Cardiac ventricle fibroblast (primary cell): ENCODE measurements at places on chromosomes 3 and 15. TPM values are rescaled to one million over a fixed set of nuclear protein-coding genes. Genes with fewer than 3 reads are reported as not detected.

Gene ZNF80
- not detected in 2 replicates for total RNA-seq

Gene CPNE9
- total RNA-seq, result not detected in 2 replicates

Gene ADGRG7
- not detected in 2 replicates for total RNA-seq

Gene SAMMSON
- not detected in 2 replicates for total RNA-seq

Gene TM4SF18
- total RNA-seq, result 1.1 and 1.2 TPM in 2 replicates

Gene CCDC191
- total RNA-seq, result 1.4 and 1.5 TPM in 2 replicates

Gene KNL1
- total RNA-seq, result 1.1 and 1.2 TPM in 2 replicates

Gene ITGA11
- total RNA-seq, result 20.8 and 23.0 TPM in 2 replicates

Gene CAV3
- not detected in 2 replicates for total RNA-seq

Gene ZNF860
- total RNA-seq, result 0.05 and 0.31 TPM in 2 replicates

Gene GPR149
- total RNA-seq, result not detected in 2 replicates

Gene LRRC34
- 3.6 and 4.6 TPM in 2 replicates for total RNA-seq

Gene TRIM42
- total RNA-seq, result not detected in 2 replicates

Gene BDH1
- 0.94 and 3.7 TPM in 2 replicates for total RNA-seq

Gene BMF
- total RNA-seq, result 2.1 and 2.3 TPM in 2 replicates

Gene FAM107A
- total RNA-seq, result 1.2 TPM in 2 replicates

Gene ROPN1B
- total RNA-seq, result not detected in 2 replicates

Gene TMEM212
- total RNA-seq, result not detected in 2 replicates

Gene CLCN2
- total RNA-seq, result 2.5 and 3.0 TPM in 2 replicates

Gene CHRNA7
- total RNA-seq, result 2.8 TPM in 1 of 2 replicates, not detected in the other

Gene MAP6D1
- total RNA-seq, result 2.6 and 2.7 TPM in 2 replicates

Gene HRH1
- 13.5 and 13.8 TPM in 2 replicates for total RNA-seq

Gene CCR8
- not detected in 2 replicates for total RNA-seq

Gene C3orf49
- total RNA-seq, result not detected in 2 replicates

Gene CADM2
- not detected in 2 replicates for total RNA-seq

Gene ACTRT3
- total RNA-seq, result 4.5 and 6.4 TPM in 2 replicates

Gene IQCF5
- total RNA-seq, result not detected in 2 replicates
